ENCODE measurements at places on chromosomes 3 and 15.
A peak's percentile ranks its signal among the peaks of the same experiment; 100 is the strongest.

GRCh38 chr3:81790117-81790516 is 28.7 kb upstream of the GBE1 start:
- no peak for DNase-seq

- no peak for DNase-seq
These were observed 245.7 kb downstream of the FGF12 start for GRCh38 chr3:192481638-192482037.

- peak; percentile 51 for DNase-seq
These were observed 43.6 kb downstream of the RASA2 start for GRCh38 chr3:141530415-141530768.

GRCh38 chr3:67302489-67302888 is 304.4 kb downstream of the KBTBD8 start:
- no peak for DNase-seq

GRCh38 chr3:16174026-16174355 is 489 bp upstream of the GALNT15 start:
- no peak for DNase-seq

GRCh38 chr3:152349392-152349791 is 80.7 kb downstream of the MBNL1 start:
- no peak for DNase-seq

DNA sequence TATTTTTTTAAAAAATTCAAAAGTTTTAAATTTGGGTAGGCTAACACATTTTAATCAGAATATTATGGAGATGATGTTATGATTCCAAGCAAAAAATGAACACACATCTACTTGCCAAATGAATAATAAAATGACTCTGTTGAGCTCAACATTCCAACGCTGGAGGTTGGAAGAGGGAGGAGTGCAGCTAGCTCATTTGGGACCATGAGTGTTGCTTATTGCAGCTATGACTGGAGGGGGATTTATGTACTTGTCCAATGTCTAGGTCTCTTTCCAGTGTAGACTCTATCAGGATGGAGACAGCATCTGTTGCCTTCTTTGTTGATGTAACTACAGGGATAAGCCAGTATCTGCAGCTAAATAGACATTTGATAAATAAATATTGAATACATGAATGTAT is 310.6 kb downstream of the CACNA2D3 start:
- no peak for DNase-seq

- DNase-seq: no peak
These were observed 40.7 kb upstream of the MKRN3 start for GRCh38 chr15:23524816-23525215.

GRCh38 chr15:26632500-26632899 is 140.4 kb downstream of the GABRB3 start:
- DNase-seq: no peak

DNA sequence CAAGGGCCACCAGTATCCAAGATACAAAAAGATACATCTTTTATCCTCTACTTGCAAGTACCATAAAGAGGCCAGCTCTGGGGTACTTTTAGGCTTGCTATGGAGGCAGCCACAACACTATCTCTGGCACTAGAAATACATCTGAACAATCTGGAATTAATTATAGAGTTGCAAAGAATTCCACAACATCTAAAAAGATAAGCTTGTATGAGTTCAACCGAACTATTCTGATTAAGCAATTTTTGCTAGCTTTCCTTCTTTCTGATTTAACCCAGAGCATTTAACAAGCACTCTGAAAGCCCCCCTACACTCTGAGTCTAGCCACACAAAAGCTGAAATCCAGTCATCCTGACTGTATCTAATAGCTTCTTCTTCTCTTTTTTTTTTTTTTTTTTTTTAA is 95.4 kb downstream of the FRMD5 start:
- no peak for DNase-seq

- no peak for DNase-seq
These were observed 51.0 kb upstream of the TJP1 start for GRCh38 chr15:29873264-29873663.

All from inflammatory macrophage (primary cell).